ENCODE measurements at places on chromosomes 7 and 10.

DNA sequence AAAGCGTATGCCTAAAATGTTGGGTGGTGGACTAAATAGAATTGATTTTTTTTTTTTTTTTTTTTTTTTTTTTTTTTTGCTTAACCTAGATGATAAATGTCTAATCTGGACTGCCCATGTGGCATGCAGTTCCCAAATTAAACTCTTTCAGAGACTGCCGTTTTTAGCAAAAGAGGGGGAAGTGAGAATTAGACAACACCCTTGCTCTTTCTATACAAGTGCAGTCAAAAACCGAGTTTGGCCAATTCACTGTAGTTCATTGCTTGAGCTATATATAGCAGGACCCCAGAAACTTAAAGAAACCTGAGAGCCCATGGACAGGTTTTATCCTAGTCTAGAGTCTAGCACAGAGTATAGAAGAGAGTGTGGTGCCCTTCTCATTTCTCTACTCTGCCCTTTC lies 141.9 kb downstream of the GRM3 start:
- DNase-seq, result no peak

- DNase-seq, result no peak
Observed at GRCh38 chr10:79397575-79398303, 47.7 kb downstream of the ZCCHC24 start.

DNA sequence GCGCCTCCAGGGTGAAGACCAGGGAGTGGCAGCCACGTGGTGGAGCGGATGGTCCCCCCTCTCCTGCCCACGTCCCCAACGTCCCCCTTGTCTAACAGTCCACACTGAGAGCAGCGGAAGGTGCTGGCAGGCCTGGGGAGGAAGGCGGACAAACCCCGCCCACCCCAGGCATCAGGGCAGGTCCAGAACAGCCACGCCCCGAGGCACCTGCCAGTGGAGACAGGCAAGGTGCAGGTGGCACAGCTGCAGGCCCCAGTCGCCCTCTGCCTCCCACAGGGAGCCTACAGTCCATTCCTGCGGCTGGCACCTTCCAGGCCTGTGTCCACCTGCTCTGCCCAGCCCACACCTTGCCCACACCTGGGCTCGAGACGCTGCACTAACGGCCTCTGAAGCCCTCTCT lies 24.9 kb downstream of the CYP2W1 start:
- DNase-seq, result no peak

DNA sequence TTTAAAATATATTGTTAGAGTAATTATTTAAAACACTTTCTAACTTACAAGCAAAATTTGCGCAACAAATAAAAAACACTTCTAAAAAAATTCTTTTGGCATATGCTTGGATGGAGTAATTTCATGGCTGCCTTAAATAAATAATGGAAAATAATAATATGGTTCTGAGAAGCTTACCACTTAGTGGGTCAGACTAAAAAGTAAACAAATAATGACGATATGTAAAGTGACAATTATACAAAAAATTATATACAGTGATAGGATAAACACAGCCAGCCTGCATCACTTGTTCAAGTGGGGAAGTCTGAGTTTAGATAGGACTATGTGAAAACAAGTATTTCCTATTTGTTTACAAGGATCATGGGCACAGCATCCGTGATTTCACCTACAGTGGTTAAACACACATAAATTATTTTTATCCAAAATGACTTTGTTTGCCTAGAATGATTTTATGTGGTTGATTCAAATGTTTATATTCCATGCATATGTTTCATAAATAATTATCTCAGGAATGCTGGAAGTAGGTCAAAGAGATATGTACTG lies 141.7 kb upstream of the SEMA3D start:
- peak; percentile 48 for DNase-seq

GRCh38 chr7:45173596-45174327 lies 16.2 kb downstream of the RAMP3 start:
- DNase-seq, result no peak

DNA sequence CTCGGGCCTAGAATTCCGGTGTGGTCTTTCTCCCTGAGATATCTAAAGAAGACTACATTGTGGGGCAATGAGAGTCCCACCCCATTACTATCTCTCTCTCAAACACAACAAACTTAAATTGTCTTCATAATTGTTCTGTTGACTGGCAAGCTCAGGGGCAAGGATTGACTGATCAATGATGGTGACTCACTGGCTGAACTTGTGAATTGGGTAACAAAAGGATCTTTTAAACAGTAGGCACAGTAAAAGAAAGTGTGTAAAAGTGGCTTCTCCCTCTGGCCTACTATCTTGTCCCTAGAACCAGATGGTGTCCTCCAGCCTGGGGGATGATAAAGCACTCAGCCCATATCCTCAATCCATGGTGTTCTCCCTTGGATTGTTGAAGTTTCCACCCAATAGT lies 63.1 kb upstream of the RAPGEF5 start:
- no peak for DNase-seq

- DNase-seq, result no peak
Observed at GRCh38 chr7:2219606-2220005, 13.1 kb downstream of the MAD1L1 start.

- DNase-seq, result peak; percentile 93
Observed at GRCh38 chr10:76382381-76382851, 951.0 kb downstream of the LRMDA start.

GRCh38 chr10:22427101-22427500 lies 81.8 kb downstream of the SPAG6 start:
- no peak for DNase-seq

- DNase-seq, result peak; percentile 13
Observed at GRCh38 chr10:100744987-100745881, at the start of gene PAX2. Gene PAX2 (plus strand): TSS chr10:100745582. CDS start chr10:100746261, 679 bp downstream.

GRCh38 chr7:8982338-8982992 lies 549.1 kb downstream of the NXPH1 start:
- DNase-seq, result no peak

GRCh38 chr7:104982308-104983075 lies 31.5 kb upstream of the KMT2E start:
- no peak for DNase-seq
